ENCODE measurements at places on chromosomes 13 and 19.

DNA sequence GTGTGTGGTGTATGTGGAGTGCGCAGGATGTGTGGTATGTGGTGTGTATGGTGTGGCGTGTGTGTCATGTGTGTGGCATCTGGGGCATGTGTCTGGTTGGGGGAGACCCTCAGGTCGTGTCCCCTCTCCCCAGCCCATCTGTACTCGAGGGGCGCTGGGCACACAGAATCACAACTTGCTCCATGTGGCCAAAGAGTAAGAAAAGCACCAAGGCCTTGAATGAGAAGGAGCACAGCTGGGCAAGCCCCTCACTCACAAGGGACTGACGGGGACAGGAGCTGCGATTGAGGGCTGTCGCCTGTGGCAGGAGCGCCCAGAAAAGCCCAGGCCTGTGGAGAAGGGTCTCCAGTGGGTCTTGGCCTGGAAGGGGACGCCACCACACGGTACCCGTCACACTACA, 62.8 kb downstream of the PEPD start:
- DNase-seq, result no peak

DNA sequence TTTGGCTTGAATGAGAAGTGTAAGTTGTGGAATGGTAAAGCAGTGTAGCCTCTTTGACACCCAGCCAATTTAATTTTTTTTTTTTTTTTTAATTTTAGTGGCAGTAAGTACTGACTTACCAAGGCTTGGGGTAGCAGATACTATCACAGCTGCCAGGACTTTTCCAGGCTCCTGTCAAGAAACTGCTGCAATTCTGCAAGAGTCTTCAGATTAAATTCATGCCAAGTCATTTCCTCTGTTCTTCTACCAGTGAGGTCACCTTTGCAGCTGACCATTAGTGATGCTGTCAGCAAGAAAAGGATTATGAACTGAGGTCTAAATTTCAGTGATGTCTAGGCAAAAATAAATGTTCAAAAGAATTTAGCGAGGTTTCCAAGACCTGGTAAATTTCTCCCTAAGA, 91.2 kb downstream of the GGACT start:
- no peak for DNase-seq

DNA sequence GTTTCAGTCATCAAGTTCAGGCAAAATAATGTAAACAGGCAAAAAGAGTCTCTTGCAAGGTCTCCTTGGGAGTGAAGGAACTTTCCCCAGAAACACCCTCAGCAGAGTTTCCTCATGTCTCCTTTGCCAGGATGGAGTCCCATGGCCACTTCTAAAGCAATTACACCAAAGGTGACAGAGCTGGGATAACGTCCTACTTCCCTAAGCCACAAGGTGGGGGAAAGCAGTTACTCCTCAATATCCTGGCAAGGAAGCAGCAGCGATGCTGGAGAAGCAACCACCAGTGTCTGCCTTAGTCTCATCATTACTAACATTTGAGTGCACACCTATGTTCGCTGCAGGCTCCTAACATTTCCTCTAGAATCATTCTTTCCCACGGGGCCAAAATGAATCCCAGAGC, 88.6 kb downstream of the UBL3 start:
- no peak for DNase-seq

DNA sequence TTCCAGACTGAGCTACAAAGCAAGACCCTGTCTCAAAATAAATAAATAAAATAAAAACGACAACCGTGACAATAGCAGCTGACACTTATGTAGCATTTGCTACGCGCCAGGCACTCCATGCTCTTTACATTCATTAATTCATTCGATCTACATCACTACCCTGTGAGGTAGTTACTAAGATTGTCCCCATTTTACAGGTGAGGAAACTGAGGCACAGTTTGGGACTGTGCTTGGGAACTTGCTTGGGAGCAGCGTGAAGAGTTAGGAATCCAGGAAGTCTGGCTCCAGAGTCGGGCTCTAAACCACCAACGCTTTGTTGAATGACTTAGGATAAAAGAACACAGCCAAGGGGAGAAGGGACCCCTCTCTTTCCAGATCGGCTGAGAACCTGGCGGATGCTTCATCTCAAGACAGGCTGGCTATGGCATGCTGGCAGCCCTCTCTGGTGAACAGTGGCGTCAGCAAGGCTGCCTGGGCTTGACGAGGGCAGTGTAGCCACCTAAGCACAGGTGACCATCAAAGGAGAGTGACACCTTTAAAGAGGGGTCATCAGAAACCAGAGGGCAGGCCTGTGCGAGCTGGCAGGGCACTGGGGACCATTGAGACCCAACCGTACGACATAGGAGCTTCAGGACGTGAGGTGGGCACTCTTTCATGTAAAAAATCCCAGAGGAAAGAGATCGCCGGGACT, 591 bp downstream of the DOHH start:
- no peak for DNase-seq

DNA sequence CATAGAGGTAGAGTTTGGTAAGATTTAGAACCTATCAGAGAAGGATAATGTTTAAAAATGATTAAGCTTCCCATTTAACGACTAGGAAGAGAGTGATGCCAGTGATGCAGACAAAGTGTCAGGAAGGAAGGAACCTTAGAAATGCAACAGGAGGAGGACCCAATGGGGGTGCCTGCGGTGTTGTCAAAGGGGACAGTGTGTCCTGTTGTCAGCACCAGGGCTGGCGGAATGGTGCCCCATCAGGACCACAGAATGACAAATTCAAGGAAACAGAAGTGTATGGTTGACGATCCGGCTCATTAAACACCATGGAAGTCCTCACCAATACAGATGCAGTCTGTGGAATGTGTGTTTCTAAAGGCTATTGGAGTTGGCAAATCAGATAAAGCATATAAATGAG, 19.3 kb downstream of the ATP12A start:
- DNase-seq, result no peak

GRCh38 chr13:75621147-75621546, 15.0 kb upstream of the LMO7 start:
- no peak for DNase-seq

GRCh38 chr13:112845511-112846144, 123.4 kb upstream of the MCF2L start:
- DNase-seq, result no peak

DNA sequence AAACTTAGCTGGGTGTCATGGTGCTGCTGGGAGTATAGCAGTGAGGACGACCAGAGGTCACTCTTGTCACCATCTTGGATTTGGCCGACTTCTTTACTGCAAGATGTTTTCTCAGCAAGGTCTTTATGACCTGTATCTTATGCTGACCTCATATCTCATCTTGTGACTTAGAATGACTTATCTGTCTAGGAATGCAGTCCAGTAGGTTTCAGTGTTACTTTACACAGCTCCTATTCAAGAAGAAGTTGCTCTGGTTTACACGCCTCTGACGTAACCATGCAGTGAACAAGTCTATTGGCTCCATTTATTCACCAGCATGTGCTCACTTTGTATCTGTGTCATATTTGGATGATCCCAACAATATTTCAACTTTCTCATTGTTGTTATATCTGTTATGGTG, 26.7 kb downstream of the ZNF850 start:
- no peak for DNase-seq

GRCh38 chr19:1067341-1067957, 482 bp downstream of the ARHGAP45 start:
- DNase-seq, result no peak

DNA sequence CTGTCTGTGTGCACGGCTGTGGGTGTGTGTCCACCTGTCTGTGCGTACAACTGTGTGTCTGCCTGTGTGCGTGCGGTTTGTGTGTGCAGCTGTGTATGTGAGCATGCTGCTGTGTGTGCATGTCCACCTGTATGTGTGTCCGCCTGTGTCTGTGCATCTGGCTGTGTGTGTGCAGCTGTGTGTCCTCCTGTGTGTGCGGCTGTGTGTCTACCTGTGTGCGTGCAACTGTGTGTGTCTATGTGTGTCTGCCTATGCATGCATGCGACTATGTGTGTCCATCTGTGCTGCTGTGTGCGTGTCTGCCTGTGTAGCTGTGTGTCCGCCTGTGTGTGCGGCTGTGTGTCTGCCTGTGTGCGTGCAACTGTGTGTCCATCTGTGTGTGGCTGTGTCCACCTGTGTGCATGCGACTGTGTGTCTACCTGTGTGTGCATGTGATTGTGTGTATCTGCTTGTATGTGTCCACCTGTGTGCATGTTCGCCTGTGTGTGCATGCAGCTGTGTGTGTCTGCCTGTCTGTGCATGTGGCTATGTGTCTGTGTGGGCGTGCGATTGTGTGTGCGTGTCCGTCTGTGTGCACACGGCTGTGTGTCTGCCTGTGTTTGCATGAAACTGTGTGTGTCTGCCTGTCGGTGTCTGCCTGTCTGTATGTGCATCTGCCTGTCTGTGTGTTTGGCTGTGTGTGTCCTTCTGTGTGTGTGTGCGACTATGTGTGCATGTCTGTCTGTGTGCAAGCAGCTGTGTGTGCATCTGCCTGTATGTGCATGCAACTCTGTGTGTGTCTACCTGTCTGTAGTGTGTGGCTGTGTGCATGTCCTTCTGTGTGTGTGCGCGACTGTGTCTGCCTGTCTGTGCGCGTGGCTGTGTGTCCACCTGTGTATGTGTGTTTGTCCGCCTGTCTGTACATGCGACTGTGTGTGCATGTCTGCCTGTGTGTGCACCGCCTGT, 57.1 kb upstream of the C13orf46 start:
- no peak for DNase-seq

- no peak for DNase-seq
Measured at GRCh38 chr19:44588771-44589112, 24.6 kb upstream of the IGSF23 start.

DNA sequence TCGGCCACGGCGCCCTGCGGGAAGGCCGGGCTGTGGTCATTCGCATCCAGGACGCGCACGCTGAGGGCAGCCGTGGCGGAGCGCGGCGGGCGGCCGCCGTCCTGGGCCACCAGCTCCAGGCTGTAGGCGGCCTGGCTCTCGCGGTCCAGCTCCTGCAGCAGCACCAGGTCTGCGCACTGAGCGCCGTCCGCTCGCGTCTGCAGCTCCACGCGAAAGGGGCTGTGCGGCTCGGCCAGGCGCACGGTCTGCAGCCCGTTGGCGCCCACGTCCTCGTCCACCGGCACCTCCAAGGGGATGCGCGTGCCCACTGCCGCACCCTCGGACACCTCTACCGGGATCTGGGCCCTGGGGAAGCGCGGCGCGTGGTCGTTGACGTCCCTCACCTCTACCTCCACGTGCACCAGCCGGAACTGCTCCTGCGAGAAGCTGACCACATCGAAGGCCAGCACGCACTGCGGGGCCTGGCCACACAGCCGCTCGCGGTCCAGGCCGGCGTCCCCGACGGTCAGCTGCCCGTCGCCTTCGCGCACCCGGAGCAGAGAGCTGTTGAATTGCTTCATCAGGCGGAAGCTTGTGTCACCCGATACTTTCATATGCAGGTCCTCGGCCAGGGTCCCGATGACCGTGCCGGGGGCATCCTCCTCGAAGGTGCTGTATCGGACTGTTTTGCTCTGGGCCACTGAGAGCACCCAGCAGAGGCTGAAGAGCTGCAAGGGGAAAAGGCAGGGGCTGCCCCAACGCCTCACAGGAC, 583 bp downstream of the PCDH8 start:
- DNase-seq, result no peak

DNA sequence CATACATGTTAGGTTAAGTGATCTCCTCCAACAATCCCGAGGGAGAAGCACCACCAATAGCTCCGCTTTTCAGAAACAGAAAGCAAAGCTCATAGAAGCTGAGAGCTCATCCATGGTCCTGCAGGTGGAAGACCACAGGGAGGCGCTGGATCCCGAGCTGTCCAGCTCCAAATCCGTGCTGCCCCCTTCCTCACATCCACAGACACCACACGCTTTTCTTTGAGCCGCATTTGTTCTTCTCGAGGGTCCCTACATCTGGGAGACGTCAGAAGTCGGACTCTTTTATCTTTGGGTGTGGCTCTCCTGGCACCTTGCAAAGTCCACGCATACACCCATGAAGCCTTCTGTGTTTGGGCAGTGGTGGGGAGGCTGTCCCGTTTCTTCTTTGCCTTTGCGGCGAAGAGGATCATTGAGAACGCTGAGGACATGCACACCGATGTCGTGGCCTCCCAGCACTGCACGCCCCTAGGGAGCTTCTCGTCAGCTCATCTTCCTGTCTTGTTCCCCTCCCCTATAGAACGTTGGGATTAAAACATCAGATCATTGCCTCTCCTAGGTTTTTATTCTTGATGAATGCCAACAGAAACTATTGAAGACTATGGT, 184.8 kb downstream of the TEX29 start:
- peak; percentile 52 for DNase-seq

GRCh38 chr19:49362929-49363267, 682 bp upstream of the TEAD2 start:
- DNase-seq, result no peak

- no peak for DNase-seq
Measured at GRCh38 chr13:71619096-71619495, 247.9 kb downstream of the DACH1 start.

DNA sequence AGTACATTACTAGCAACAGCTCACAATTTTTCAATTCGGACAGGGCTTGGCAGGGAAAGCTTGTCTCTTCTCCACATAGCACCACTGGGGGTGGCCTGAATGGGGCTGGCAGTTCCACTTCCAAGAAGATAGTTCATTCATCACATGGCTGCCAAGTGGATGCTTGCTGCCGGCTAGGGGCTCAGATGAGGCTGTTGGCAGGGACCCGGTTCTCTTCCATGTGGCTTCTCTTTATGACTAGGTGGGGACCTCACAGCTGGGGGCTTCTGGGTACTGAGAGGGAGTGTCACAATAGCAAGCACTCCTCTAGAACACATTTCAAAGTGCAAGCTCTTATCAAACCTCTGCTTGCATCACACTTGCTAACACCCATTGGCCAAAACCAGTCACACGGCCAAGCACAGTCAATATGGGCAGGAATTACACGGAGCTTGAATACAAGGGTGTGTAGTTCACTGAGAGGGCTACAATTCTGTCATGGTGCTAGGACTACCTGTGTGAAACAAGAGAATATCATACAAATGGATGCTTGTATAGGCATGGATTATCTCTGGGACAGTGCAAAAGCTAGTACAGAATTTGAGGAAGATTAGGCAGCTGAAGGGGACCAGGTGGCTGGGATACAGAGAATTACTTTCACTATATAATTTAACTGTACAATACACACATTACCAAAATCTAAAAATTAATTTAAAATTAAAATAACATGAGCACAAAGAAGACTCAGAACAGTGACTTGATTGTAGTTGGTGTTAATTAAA, 32.3 kb downstream of the ATP7B start:
- DNase-seq, result no peak
